Esophagus squamous epithelium (tissue), 5 donors: ENCODE measurements at places on chromosomes 7 and 10. TPM values are rescaled to one million over a fixed set of nuclear protein-coding genes. Genes with fewer than 3 reads are reported as not detected.
A peak's percentile ranks its signal among the peaks of the same experiment; 100 is the strongest.

DNA sequence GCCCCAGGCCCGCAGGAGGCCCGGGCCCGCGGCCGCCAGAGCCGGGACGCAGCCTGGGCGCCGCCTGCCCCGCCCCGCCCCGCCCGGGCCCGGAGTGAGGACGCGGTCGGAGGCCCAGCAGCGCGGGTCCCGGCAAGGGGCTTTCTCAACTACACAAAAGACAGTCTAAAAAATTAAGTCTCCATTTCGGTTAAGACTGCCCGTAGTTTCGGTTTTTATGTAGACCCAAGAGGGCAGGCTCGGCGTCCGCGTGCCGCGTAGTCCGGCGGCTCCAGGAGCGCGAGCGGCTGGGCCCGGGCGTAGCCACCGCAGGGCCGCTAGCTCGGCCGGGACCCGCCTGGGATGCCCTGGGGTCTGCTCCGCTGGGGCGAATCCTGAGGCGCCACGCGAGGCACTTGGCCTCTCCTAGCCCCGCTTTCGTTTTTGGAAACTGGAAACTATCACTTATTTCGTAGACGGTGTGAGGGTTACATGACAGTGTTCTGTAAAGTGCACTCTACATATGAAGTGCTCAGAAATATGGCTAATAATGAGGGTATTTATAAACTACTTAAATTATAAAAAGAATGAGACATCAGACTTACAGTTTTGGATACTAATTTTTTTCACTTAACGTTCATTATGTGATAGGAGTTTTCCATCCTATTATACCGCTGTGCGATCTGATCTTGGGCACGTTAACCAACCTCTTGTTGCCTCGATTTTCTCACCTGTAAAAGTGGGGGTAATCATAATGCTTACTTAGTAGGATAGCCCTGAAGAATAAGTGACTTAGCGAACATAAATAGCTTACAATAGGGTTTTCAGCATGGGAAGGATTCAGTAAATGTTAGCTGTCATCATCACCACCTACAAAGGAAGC is 573 bp downstream of the BLVRA start:
- H3K4me3 ChIP-seq = peak overlapping the region; percentile 93
- no peak for DNase-seq
- no peaks in the 10 kb centered on the region for H3K27me3 ChIP-seq
- H3K4me1 ChIP-seq = peaks cover 63% of the 10 kb centered on the region
- H3K27ac ChIP-seq = peak overlapping the region; percentile 94
- no peaks in the 10 kb centered on the region for H3K36me3 ChIP-seq

DNA sequence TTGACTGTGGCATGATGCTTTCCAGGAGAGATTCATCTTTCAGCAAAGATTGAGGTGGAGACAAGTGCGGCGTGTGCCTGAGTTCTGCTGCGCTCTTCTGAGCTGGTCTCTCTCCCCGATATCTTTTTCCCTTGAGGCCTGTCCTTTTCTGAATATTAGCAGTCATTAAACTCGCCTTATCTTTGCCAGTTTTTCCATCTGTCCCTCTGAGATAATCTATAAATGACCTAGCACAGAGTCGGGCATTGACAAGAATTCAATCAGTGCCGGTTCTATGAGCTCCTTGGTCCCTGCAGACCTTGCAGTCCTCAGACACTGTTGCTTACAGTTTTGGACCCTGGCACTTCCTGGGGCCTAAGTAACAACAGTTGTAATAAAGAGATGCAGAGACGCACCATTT is 89.7 kb upstream of the IKZF1 start:
- H3K27me3 ChIP-seq = no peaks in the 10 kb centered on the region
- no peaks in the 10 kb centered on the region for H3K36me3 ChIP-seq
- no peak for DNase-seq
- H3K4me1 ChIP-seq = no peaks in the 10 kb centered on the region

- no peak overlapping the region for H3K27ac ChIP-seq
- H3K27me3 ChIP-seq = no peaks in the 10 kb centered on the region
- DNase-seq = no peak
- no peaks in the 10 kb centered on the region for H3K36me3 ChIP-seq
- H3K4me3 ChIP-seq = no peak overlapping the region
Measured at GRCh38 chr10:90998733-90999511, 78.0 kb upstream of the ANKRD1 start.

MRC1 gene
- total RNA-seq = 43.1 TPM

DNA sequence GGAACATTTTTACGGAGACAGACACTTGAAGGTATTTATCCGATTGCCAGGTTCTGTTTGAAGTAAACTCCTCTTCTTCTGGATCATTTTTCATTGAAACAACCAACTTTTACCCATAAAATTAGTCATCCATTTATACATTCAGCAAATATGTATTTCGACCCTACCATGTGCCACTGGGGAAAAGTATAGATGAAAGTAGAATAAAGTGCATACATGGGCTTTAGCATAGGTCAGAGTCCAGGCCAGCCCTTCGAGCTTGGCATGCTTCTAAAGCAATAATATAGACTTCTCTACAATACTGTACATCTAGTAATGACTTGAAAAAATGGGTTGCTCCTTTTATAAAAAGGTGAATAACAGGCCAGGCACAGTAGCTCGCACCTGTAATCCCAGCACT is 10.1 kb downstream of the SLC25A16 start:
- DNase-seq = no peak
- no peak overlapping the region for H3K27ac ChIP-seq

ACSM6 gene
- total RNA-seq = not detected

NKX1-2 gene
- total RNA-seq = 0.59 TPM

GRCh38 chr7:150621376-150621775 is 10.8 kb downstream of the GIMAP6 start:
- H3K4me3 ChIP-seq = no peak overlapping the region
- no peak overlapping the region for H3K27ac ChIP-seq
- H3K27me3 ChIP-seq = no peaks in the 10 kb centered on the region
- no peaks in the 10 kb centered on the region for H3K4me1 ChIP-seq
- DNase-seq = no peak

GIMAP2 gene
- 9.5 TPM for total RNA-seq

DNA sequence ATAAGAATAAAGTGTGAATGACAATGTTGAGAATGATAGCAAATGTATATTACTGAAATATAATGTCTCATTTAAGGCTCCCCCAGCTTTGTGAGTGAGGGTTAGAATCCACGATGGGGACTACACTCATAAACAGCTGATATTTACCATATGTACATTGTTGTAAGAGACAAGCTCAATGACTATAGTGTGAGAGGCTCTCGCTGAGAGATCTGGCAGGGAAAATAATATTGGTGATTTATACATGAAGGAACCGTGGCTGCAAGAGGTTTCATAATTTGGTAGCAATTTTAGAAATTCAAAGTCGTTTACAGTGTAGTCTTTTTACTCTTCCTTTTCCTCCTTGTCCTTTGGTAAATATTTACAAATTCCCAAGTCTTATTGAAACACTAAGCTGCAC is 342.2 kb upstream of the AKR1E2 start:
- no peak for DNase-seq
- H3K4me3 ChIP-seq = no peak overlapping the region
- H3K4me1 ChIP-seq = no peaks in the 10 kb centered on the region
- H3K27ac ChIP-seq = no peak overlapping the region

- DNase-seq = no peak
- no peak overlapping the region for H3K27ac ChIP-seq
Measured at GRCh38 chr7:55557666-55558188, 14.6 kb downstream of the VOPP1 start.

DNA sequence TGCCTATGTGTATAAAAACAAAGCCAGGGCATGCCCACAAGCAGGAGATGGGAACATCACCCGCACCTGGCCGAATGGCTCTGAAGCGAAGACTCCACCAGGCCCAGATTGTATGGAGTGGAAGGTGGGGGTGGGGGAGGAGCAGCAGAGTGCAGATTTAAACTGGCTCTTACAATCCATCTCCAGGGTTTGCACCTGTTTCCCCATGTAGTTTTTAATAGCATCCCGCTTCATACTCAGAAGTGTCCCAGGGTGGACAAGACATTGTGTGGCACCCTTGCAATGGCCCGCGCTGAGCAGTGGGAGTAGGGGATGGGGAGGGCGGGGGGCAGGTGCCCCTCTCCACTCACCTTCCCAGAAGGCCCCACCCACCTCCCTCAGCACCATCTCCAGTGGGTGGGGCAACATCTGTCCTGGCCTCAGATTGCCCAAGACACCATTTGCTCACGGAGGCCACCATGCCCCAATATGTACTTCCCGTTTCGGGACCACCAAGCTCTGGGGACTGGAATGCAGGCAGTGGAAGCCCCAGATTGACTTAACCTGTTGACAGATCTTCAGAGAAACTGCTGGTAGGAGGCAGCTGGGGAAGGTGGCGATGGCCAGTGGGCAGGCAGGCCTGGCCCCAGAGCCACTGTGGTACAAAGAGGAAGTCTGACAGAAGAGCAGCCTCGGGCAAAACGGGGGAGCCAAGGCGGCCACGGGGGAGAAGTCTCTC is 23.0 kb downstream of the VSIR start:
- no peak overlapping the region for H3K4me3 ChIP-seq
- H3K36me3 ChIP-seq = peaks cover 14% of the 10 kb centered on the region
- H3K4me1 ChIP-seq = peaks cover 95% of the 10 kb centered on the region
- peak overlapping the region; percentile 88 for H3K27ac ChIP-seq
- no peaks in the 10 kb centered on the region for H3K27me3 ChIP-seq
- no peak for DNase-seq

BLNK gene
- 50.5 TPM for total RNA-seq

- DNase-seq = no peak
- H3K27me3 ChIP-seq = no peaks in the 10 kb centered on the region
- no peak overlapping the region for H3K4me3 ChIP-seq
- H3K36me3 ChIP-seq = no peaks in the 10 kb centered on the region
Measured at GRCh38 chr10:71985542-71986250, 21.5 kb downstream of the CHST3 start.

DNA sequence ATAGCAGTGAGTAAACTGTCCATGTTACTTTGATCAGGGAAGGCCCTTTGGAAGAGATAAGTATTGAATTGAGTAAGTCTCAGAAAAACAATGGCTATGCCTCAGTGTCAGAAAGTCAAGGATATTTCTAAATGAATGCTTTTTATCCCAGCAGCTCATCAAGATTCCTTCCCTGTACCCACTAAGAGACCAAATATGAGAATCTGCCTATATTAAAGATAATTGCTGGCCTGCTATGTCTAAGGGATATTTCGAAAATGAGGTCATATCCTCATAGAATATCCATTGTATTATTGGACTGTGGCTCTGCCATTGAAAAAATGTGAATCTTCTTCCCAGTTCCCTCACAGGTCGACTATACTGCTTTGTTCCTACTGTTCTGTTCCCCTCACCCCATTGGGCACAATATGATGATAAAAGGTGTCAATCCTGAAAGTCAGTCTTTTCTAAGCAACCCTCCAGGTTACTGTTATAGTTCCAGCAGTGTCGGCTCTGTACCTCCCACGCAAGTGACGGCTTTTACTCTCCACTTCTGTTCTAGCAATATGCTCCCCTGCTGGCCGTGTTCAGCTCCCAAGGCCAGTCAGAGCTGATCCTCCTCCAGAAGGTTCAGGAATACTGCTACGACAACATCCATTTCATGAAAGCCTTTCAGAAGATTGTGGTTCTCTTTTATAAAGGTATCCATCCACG is 51.7 kb downstream of the BZW2 start:
- H3K4me3 ChIP-seq = no peak overlapping the region
- no peak overlapping the region for H3K27ac ChIP-seq
- H3K36me3 ChIP-seq = peaks cover 100% of the 10 kb centered on the region
- no peak for DNase-seq

GRCh38 chr7:21656081-21656480 is 113.2 kb downstream of the DNAH11 start:
- no peak for DNase-seq
- no peak overlapping the region for H3K4me3 ChIP-seq
- H3K27me3 ChIP-seq = no peaks in the 10 kb centered on the region
- H3K36me3 ChIP-seq = no peaks in the 10 kb centered on the region
- H3K4me1 ChIP-seq = no peaks in the 10 kb centered on the region

TCAF2 gene
- total RNA-seq = 14.4 TPM

- no peaks in the 10 kb centered on the region for H3K27me3 ChIP-seq
- no peak overlapping the region for H3K27ac ChIP-seq
- no peak overlapping the region for H3K4me3 ChIP-seq
- no peaks in the 10 kb centered on the region for H3K4me1 ChIP-seq
- DNase-seq = no peak
Measured at GRCh38 chr7:126700807-126701604, 551.7 kb downstream of the GRM8 start.

DNA sequence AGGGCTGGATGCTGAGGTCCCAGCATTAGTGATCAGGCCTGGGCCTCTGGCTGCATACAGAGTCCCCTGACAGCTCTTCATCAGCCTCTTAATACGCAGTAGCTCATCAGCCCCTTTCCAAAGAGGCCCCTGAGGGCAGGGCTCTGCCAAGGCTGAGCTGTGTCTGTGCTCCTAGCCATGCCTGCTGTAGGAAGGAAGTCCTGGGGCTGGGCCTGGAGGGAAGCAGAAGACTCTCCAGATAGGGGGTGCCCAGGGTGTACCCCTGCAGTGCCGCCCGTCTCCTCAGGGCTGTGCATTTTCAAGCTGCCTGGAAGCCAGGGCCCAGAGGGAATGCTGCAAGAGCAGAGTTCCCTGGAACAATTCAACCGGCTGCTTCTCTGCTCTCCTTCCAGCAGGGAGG is 7.3 kb upstream of the RET start:
- H3K36me3 ChIP-seq = no peaks in the 10 kb centered on the region
- no peaks in the 10 kb centered on the region for H3K4me1 ChIP-seq
- H3K4me3 ChIP-seq = no peak overlapping the region

- no peaks in the 10 kb centered on the region for H3K27me3 ChIP-seq
- no peak overlapping the region for H3K4me3 ChIP-seq
- no peak for DNase-seq
- no peaks in the 10 kb centered on the region for H3K36me3 ChIP-seq
Measured at GRCh38 chr7:11604505-11604904, 227.5 kb downstream of the THSD7A start.

DNA sequence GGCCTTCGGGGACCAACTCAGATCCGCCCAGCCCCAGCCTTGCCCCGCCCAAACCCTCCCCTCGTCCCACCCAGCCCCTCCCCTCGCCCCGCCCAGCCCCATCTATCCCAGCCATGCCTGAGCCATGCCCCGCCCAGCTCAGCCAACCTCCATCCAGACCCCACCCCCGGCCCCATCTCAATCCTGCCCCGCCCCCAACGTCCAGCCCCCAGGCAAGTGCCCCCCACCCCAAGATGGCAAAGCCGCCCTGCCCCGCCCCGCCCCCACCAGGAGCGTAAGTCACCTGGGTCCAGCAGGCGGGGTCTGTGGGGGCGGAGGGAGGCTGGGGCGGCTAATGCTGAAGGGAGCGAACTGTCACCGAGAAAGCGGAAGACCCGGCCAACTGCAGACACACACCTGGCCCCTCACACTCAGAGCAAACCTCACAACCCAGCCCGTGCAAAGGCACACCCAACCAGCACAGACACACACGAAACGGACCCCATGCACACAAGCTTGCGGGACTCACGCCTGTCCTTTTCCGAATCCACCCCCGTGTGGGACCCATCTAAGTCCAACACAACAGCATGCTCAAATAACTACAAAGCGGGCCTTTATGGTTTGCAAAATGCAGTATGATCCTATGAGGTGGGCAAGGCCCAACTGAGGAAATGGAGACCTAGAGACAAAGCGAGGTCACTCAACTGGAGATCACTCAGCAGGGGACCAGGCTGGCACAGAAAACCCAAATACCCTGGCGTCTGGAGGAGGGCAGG is 11.5 kb upstream of the OGA start:
- H3K4me3 ChIP-seq = peak overlapping the region; percentile 53
- H3K27ac ChIP-seq = peak overlapping the region; percentile 70
- peaks cover 18% of the 10 kb centered on the region for H3K36me3 ChIP-seq
- peaks cover 18% of the 10 kb centered on the region for H3K4me1 ChIP-seq
- H3K27me3 ChIP-seq = no peaks in the 10 kb centered on the region

ANXA11 gene
- 187 TPM for total RNA-seq
